Ascending aorta (tissue), 2 donors: ENCODE measurements at places on chromosomes 3 and 15. TPM values are rescaled to one million over a fixed set of nuclear protein-coding genes. Genes with fewer than 3 reads are reported as not detected.

- no peak overlapping the region for H3K4me3 ChIP-seq
- no peak for DNase-seq
- no peaks in the 10 kb centered on the region for H3K4me1 ChIP-seq
- H3K27ac ChIP-seq: no peak overlapping the region
- H3K36me3 ChIP-seq: no peaks in the 10 kb centered on the region
- H3K27me3 ChIP-seq: no peaks in the 10 kb centered on the region
Measured at GRCh38 chr3:33908250-33908851, 109.9 kb downstream of the PDCD6IP start.

GRCh38 chr3:60746695-60747416 is 504.4 kb downstream of the FHIT start:
- peaks cover 8% of the 10 kb centered on the region for H3K4me1 ChIP-seq
- DNase-seq: no peak
- H3K36me3 ChIP-seq: no peaks in the 10 kb centered on the region
- no peaks in the 10 kb centered on the region for H3K27me3 ChIP-seq
- no peak overlapping the region for H3K4me3 ChIP-seq

DNA sequence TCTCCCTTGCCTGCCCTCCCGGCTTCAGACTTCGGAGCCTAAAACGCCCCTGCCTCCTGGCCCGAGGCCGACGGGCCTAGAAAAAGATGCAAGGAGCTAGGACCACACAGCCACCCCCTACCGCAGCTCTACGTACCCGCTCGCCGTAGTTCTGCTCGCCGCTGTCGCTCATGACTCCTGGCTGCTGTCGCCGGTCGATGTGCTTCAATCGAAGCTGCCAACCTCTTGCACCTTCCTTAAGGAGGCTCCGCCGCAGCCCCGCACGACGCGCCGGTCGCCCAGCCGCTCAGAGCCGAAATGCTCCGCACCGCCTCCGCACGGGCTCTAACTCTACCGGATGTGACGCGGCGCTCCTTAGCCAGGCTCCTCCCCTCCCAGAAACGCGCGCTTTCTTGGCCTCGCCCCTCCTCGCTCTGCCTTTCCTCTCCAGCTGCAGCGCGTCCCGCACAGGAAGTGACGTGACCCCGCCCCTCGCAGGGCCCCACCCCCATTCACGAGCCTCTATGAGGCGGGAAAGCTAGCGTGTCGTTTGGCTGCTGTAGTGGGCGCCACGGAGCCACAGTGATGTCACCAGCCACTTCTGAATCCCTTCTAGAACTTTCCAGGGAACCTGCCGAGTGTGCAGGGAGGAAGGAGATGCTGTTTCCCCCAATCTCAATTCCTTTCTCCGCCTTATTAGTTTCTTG is at the start of gene TRA2B:
TSS of gene TRA2B (minus strand) at position 326 of the 686 bp plus-strand sequence. CDS start at position 172, 154 bp downstream.
- H3K27ac ChIP-seq: peak within 1 kb of the TSS; percentile 100
- peak within 1 kb of the TSS; percentile 99 for H3K4me3 ChIP-seq
- H3K4me1 ChIP-seq: peaks cover 8% of the 10 kb centered on the region
- H3K36me3 ChIP-seq: no peaks in the 10 kb centered on the region
- no peaks in the 10 kb centered on the region for H3K27me3 ChIP-seq

- H3K27ac ChIP-seq: no peak overlapping the region
- no peaks in the 10 kb centered on the region for H3K36me3 ChIP-seq
- no peaks in the 10 kb centered on the region for H3K27me3 ChIP-seq
- H3K4me3 ChIP-seq: no peak overlapping the region
- DNase-seq: peak; percentile 31
Measured at GRCh38 chr3:14512942-14513327, 27.2 kb downstream of the GRIP2 start.

GRCh38 chr3:48247401-48247811 is 6.5 kb downstream of the ZNF589 start:
- no peak for DNase-seq
- no peak overlapping the region for H3K4me3 ChIP-seq
- H3K4me1 ChIP-seq: no peaks in the 10 kb centered on the region
- H3K36me3 ChIP-seq: peaks cover 15% of the 10 kb centered on the region
- no peak overlapping the region for H3K27ac ChIP-seq
- no peaks in the 10 kb centered on the region for H3K27me3 ChIP-seq

DNA sequence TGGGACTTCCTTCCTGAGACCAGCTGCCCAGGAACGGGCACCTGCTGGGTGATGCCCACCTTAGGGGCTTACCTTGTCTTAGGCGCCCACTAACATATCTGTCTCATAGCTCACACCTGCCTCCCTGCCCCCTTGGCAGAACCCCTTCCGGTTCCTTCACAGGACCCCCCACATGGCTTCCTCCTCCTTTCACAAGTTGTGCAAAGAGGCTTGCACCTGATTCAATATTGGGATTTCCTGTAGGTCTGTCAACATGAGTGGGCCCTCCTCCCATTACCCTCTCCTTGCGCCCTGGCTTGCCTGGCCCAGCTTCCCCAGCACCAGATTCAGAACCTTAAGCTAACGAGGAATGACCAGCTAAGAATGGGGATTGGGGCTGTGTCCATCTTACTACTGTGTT is 633 bp downstream of the THPO start:
- H3K4me1 ChIP-seq: peaks cover 11% of the 10 kb centered on the region
- DNase-seq: no peak
- H3K27me3 ChIP-seq: no peaks in the 10 kb centered on the region
- no peak overlapping the region for H3K27ac ChIP-seq

Gene POTEB
- not detected for total RNA-seq

DNA sequence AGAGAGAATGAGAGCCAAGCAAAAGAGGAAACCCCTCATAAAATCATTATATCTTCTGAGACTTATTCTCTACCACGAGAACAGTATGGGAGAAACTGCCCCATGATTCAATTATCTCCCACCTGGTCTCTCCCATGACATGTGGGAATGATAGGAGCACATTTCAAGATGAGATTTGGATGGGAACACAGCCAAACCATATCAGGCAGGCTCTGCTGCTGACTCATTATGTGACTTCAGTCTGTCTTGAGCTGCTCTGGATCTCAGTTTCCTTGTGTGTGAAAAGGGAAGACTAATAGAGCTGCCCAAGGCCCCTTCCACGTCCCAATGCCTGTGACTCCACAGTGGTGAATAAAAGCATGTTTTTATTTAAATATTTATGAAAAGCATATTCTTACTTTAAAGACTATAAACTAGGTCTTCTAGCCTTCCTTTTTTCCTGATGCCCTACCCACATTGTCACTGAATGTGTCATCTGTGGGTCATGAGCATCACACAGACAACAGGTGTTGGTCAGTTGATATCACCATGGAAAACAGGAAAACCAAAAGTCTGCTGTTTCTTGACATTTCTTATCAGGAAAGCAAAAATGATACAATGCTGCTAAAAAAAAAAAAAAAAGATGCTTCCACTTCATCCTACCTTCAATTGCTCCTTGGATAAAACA is 96.0 kb upstream of the PPP2R3A start:
- H3K4me1 ChIP-seq: no peaks in the 10 kb centered on the region
- H3K27me3 ChIP-seq: no peaks in the 10 kb centered on the region
- H3K27ac ChIP-seq: no peak overlapping the region
- no peak overlapping the region for H3K4me3 ChIP-seq

Gene IMPG2
- 0.11 TPM for total RNA-seq

DNA sequence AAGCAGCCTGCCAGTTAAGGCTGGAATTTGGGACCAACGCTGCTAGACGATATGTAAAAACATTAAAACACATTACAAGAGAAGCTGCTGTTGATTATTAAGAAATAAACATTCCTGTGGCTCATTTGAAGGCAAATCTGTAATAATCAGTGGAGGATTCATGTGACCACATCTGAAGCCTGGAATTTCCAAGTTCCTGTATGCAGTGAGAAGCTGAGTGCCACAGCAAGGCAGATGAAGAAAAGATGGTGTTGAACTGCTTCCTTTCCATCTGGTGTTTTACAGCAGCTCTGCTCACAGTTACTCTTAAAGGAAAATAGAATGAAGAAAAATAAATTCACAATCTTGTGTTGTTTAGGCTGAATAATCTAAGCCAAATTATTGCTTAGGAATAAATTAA is 139.3 kb upstream of the ROBO2 start:
- H3K4me1 ChIP-seq: no peaks in the 10 kb centered on the region
- DNase-seq: no peak
- H3K4me3 ChIP-seq: no peak overlapping the region
- no peak overlapping the region for H3K27ac ChIP-seq
- H3K36me3 ChIP-seq: no peaks in the 10 kb centered on the region

DNA sequence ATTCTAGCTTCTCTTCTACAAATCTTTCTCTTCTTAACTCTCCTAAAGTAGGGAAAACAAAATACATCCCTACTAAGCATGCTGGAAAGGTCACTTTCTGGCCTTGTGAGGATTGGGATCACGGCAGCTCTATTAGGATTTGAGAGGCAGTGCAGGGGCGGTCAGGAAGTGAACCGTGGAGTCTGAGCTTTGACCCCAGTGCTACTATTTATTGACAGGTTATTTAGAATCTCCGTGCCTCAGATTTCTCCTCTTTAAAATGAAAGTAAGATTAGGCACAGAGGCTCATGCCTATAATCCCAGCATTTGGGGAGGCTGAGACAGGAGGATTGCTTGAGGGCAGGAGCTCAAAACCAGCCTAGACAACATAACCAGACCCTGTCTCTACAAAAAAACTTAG is 42.0 kb upstream of the CHRM5 start:
- H3K27ac ChIP-seq: no peak overlapping the region
- H3K4me3 ChIP-seq: no peak overlapping the region
- no peaks in the 10 kb centered on the region for H3K27me3 ChIP-seq
- H3K4me1 ChIP-seq: no peaks in the 10 kb centered on the region
- DNase-seq: no peak

- no peak overlapping the region for H3K4me3 ChIP-seq
- no peak overlapping the region for H3K27ac ChIP-seq
- DNase-seq: no peak
- H3K4me1 ChIP-seq: peaks cover 40% of the 10 kb centered on the region
- peaks cover 38% of the 10 kb centered on the region for H3K36me3 ChIP-seq
Measured at GRCh38 chr3:152452318-152452717, 183.6 kb downstream of the MBNL1 start.

Gene OR4M2
- not detected for total RNA-seq

- H3K4me1 ChIP-seq: no peaks in the 10 kb centered on the region
- H3K36me3 ChIP-seq: no peaks in the 10 kb centered on the region
- peak overlapping the region; percentile 40 for H3K4me3 ChIP-seq
Measured at GRCh38 chr15:60745469-60746061, 266.6 kb upstream of the ICE2 start.

Gene ITIH1
- total RNA-seq: 2.0 TPM

GRCh38 chr3:33665294-33665693 is 52.8 kb downstream of the CLASP2 start:
- H3K4me1 ChIP-seq: no peaks in the 10 kb centered on the region
- DNase-seq: no peak
- no peak overlapping the region for H3K4me3 ChIP-seq
- peaks cover 1% of the 10 kb centered on the region for H3K36me3 ChIP-seq
- no peaks in the 10 kb centered on the region for H3K27me3 ChIP-seq
- H3K27ac ChIP-seq: no peak overlapping the region

DNA sequence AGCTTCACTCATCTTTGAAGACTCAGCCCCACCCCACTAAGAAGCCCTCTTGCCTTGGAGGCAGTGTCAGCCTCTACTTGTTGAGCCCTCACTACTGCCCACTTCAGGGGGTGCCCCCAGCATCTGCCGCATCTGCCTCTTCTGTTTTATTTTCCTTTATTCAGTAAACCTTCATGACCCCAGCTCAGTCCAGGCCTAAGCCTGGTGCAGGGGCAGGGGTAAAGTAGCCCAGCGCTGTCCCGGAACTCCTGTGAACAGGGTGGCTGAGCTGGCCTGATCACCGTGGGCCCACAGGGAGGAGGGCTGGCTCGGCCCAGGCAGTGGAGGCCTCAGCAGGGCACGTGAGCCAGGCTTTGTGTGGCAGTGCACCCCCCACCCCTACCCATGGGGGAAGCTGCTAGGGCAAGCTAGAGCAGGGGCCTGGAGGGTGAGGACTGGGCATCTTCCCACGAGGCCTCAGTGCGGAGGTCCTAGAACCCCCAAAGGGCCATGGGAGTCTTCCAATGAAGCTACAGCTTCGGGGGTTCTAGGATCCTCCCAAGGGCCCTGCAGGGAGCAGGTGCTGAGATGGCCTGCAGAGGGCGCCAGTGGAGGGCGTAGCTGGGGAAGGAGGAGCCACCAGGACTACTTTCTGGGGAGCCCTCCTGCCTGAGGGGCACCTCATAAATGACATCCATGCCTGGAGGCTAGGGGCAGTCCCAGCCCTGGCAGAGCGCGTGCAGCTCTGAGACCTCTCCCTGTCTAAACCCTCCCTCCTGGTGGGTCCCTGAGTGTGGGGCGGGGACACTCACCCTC is 36.0 kb downstream of the TSPAN3 start:
- H3K27ac ChIP-seq: no peak overlapping the region
- H3K27me3 ChIP-seq: no peaks in the 10 kb centered on the region
- H3K4me3 ChIP-seq: no peak overlapping the region
- H3K36me3 ChIP-seq: peaks cover 10% of the 10 kb centered on the region
- no peaks in the 10 kb centered on the region for H3K4me1 ChIP-seq

DNA sequence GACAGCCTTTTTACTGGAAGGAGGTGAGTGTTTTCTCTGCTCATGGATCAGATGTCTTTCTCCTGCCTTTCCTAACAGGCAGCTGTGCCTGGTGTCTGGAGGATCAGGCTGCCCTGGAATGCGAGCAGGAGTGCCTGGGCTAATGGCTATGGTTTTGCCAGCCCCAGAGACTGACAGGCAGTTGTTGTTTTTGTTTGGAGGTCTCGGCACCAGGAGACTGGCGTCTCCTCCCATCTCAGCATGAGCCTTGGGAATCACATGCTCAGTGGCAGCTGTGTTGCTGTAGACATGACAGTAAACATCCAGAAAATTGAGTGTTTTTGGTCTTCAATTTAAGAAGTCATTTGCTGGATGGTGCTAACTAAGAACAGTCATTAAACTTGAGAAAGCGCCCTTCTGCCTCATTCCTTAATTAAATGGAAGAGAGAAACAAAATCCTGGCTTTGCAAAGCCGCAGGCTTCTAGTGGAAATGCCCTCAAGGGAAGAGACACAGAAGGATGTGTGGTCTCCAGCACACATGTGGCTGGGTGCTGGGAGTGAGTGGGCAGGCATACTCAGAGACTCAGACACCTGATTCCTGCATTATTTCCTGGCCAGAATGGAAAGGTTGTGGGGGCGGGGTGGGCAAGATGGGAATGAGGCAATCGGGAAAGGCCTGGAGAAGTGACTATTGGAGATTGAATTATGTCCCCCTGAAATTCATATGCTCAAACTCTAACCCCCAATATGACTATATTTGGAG is 97.0 kb upstream of the NMNAT3 start:
- H3K36me3 ChIP-seq: no peaks in the 10 kb centered on the region
- DNase-seq: no peak
- no peaks in the 10 kb centered on the region for H3K4me1 ChIP-seq
- no peak overlapping the region for H3K4me3 ChIP-seq

- H3K4me3 ChIP-seq: no peak overlapping the region
- no peaks in the 10 kb centered on the region for H3K4me1 ChIP-seq
- no peaks in the 10 kb centered on the region for H3K27me3 ChIP-seq
- H3K27ac ChIP-seq: no peak overlapping the region
- H3K36me3 ChIP-seq: no peaks in the 10 kb centered on the region
Measured at GRCh38 chr3:65948841-65949573, 89.7 kb downstream of the MAGI1 start.

Gene ABHD17C
- 0.96 TPM for total RNA-seq

Gene DCLK3
- not detected for total RNA-seq

Gene FBXW12
- not detected for total RNA-seq
